ENCODE measurements at places on chromosomes 11 and 22. TPM values are rescaled to one million over a fixed set of nuclear protein-coding genes. Genes with fewer than 3 reads are reported as not detected.
A peak's percentile ranks its signal among the peaks of the same experiment; 100 is the strongest.

UBQLN3 gene
- total RNA-seq: not detected

B3GAT1 gene
- total RNA-seq: 0.31 TPM

SLC22A25 gene
- not detected for total RNA-seq

AASDHPPT gene
- total RNA-seq: 44.6 TPM

MMP27 gene
- not detected for total RNA-seq

TSG101 gene
- total RNA-seq: 80.0 TPM

REXO2 gene
- 88.7 TPM for total RNA-seq

GRCh38 chr22:20745119-20745518, 28.8 kb upstream of the SERPIND1 start:
- no peak overlapping the region for H3K27ac ChIP-seq
- peaks cover 8% of the 10 kb centered on the region for H3K4me1 ChIP-seq
- peaks cover 86% of the 10 kb centered on the region for H3K36me3 ChIP-seq
- no peak for DNase-seq

GRCh38 chr22:25882360-25882759, 140.4 kb downstream of the MYO18B start:
- DNase-seq: no peak
- no peaks in the 10 kb centered on the region for H3K36me3 ChIP-seq
- peaks cover 34% of the 10 kb centered on the region for H3K27me3 ChIP-seq
- H3K4me1 ChIP-seq: no peaks in the 10 kb centered on the region
- H3K4me3 ChIP-seq: no peak overlapping the region

- H3K4me3 ChIP-seq: no peak overlapping the region
- no peaks in the 10 kb centered on the region for H3K4me1 ChIP-seq
- H3K36me3 ChIP-seq: no peaks in the 10 kb centered on the region
- no peaks in the 10 kb centered on the region for H3K27me3 ChIP-seq
- peak overlapping the region; percentile 20 for H3K27ac ChIP-seq
These were observed 42.8 kb downstream of the GLYAT start for GRCh38 chr11:58688789-58689503.

GRCh38 chr11:36316049-36316448, 20.0 kb downstream of the PRR5L start:
- no peaks in the 10 kb centered on the region for H3K4me1 ChIP-seq
- DNase-seq: no peak
- no peak overlapping the region for H3K27ac ChIP-seq
- no peaks in the 10 kb centered on the region for H3K36me3 ChIP-seq
- no peak overlapping the region for H3K4me3 ChIP-seq
- peaks cover 10% of the 10 kb centered on the region for H3K27me3 ChIP-seq

DNA sequence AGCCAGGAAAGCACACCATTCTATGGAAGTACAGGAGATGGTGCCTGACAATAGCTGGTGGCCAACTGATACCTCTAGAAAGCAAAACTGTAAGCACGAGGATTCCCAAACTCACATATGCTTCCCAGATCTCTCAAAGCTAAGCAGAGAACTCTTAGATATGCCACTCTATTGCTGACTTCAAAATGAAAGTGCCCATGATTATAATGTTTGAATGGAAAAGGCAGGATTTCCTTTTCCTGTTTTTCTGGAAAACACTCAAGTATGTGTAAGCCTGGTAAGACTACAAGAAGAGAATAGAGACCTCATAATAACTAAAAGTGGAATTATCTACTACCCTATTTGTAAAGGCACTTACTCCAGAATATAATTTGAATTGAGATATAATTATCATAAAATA, 2.6 kb upstream of the CARD18 start:
- DNase-seq: no peak
- no peak overlapping the region for H3K27ac ChIP-seq
- H3K4me3 ChIP-seq: no peak overlapping the region
- H3K4me1 ChIP-seq: peaks cover 3% of the 10 kb centered on the region

GRCh38 chr11:3080104-3080503, 22.9 kb upstream of the CARS1 start:
- DNase-seq: no peak
- no peak overlapping the region for H3K27ac ChIP-seq
- no peaks in the 10 kb centered on the region for H3K36me3 ChIP-seq
- no peak overlapping the region for H3K4me3 ChIP-seq
- H3K27me3 ChIP-seq: no peaks in the 10 kb centered on the region

GRCh38 chr11:35173616-35174566, 34.9 kb downstream of the CD44 start:
- no peaks in the 10 kb centered on the region for H3K27me3 ChIP-seq
- no peak for DNase-seq
- H3K36me3 ChIP-seq: peaks cover 21% of the 10 kb centered on the region
- H3K27ac ChIP-seq: peak overlapping the region; percentile 21
- peaks cover 87% of the 10 kb centered on the region for H3K4me1 ChIP-seq
- no peak overlapping the region for H3K4me3 ChIP-seq

DNA sequence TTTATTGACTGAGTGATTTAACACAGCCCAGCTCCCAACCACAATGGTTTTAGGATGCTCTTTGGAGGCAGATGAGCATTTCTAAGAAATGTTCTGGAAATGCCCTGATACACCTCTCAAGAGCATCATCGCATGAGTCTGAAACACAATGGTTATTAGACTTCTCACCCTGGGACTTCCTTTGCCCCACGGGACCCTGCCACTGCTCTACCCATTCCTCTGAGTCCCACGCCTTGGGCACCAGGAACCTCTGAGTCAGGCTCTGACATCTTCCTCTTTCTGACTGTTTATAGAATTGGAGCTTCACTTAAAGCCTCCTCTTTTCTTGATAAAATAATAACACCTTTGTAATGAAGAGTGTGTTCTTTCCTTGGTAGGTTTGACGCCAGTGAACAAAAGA, 85.6 kb upstream of the PARVA start:
- peaks cover 19% of the 10 kb centered on the region for H3K36me3 ChIP-seq
- peaks cover 14% of the 10 kb centered on the region for H3K4me1 ChIP-seq
- peak; percentile 38 for DNase-seq
- no peaks in the 10 kb centered on the region for H3K27me3 ChIP-seq
- H3K4me3 ChIP-seq: no peak overlapping the region

DNA sequence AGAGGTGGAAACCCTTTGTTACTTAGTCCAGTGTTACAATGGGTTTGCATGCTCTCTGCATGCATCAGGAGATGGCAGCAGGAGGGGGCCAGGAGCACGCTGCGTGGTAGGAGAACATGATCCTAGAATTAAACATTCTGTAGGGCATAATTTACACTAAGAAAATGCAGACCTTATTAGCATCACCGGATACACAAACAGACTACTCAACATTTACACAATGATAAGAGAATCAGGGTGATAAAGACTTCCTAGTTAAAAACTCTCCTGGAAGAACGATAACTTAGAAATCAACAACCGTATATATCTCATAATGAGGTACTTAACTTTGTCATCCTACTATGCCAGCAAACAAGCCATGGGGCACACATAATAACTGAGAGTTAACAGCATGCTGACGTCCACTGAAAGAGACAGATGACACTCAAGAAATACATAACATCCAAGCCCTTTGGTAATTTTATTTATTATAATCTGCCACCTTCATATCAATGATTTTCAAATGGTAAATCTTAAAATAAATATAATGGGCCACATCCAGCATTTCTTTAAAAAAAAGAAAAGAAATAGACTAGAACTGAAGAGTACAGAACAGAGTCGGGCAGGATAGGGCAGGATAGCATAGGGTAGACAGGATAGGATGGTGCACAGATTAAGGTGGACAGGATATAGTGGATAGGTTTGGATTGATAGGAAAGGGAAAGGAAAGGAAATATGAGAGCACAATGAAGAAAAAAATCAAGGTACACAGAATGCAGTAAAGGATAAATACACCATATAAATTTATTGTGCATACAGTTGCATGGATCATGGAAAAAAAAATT, 27.5 kb downstream of the CADM1 start:
- no peak for DNase-seq
- H3K4me3 ChIP-seq: no peak overlapping the region
- no peak overlapping the region for H3K27ac ChIP-seq
- H3K36me3 ChIP-seq: no peaks in the 10 kb centered on the region

DNA sequence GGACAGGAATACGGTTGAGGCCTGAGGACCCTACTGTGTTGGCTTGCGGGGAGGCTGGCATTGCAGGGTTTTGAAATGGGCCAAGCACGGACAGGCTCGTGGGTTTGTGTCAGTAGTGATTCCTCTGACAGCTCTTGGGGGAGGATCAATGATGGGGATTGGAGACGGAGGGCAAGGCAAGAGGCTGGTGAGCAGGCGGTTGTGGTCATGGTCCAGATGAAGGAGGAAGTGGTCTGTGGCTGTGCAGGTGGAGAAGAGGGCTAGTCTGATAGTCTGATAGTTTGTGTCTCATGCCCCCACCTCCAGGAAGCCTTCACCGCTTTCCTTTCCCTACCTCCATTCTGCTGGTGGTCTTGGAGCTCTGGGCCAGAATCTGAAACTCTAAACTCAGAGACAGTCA, 3.0 kb downstream of the MAFF start:
- peak overlapping the region; percentile 2 for H3K4me3 ChIP-seq
- peak overlapping the region; percentile 100 for H3K27ac ChIP-seq
- DNase-seq: no peak
- H3K4me1 ChIP-seq: peaks cover 37% of the 10 kb centered on the region
- H3K36me3 ChIP-seq: no peaks in the 10 kb centered on the region

GRCh38 chr22:24599514-24599913, 3.5 kb upstream of the GGT1 start:
- peaks cover 31% of the 10 kb centered on the region for H3K4me1 ChIP-seq
- no peaks in the 10 kb centered on the region for H3K36me3 ChIP-seq

- H3K27me3 ChIP-seq: no peaks in the 10 kb centered on the region
- no peaks in the 10 kb centered on the region for H3K36me3 ChIP-seq
- H3K4me1 ChIP-seq: no peaks in the 10 kb centered on the region
- no peak overlapping the region for H3K27ac ChIP-seq
- no peak for DNase-seq
These were observed 153.7 kb downstream of the GRIA4 start for GRCh38 chr11:105763594-105763993.

DNA sequence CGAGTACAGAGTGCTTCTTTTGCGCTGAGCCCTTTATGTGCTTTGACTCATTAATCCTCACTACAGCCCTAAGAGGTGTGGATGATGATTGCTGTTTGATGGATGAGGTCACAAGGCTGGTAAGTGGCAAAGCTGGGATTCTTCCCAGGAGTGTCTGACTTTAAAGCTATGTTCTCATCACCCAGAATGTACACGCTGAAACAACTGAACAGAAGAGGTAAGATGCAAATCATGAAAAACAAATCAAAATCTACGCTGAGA, 37.7 kb upstream of the CREB3L1 start:
- H3K36me3 ChIP-seq: no peaks in the 10 kb centered on the region
- no peaks in the 10 kb centered on the region for H3K27me3 ChIP-seq
- no peak overlapping the region for H3K4me3 ChIP-seq
- H3K27ac ChIP-seq: no peak overlapping the region
- peaks cover 46% of the 10 kb centered on the region for H3K4me1 ChIP-seq
